Hepatocyte (in vitro differentiated cells): ENCODE measurements at places on chromosomes 4 and X. TPM values are rescaled to one million over a fixed set of nuclear protein-coding genes. Genes with fewer than 3 reads are reported as not detected.

DNA sequence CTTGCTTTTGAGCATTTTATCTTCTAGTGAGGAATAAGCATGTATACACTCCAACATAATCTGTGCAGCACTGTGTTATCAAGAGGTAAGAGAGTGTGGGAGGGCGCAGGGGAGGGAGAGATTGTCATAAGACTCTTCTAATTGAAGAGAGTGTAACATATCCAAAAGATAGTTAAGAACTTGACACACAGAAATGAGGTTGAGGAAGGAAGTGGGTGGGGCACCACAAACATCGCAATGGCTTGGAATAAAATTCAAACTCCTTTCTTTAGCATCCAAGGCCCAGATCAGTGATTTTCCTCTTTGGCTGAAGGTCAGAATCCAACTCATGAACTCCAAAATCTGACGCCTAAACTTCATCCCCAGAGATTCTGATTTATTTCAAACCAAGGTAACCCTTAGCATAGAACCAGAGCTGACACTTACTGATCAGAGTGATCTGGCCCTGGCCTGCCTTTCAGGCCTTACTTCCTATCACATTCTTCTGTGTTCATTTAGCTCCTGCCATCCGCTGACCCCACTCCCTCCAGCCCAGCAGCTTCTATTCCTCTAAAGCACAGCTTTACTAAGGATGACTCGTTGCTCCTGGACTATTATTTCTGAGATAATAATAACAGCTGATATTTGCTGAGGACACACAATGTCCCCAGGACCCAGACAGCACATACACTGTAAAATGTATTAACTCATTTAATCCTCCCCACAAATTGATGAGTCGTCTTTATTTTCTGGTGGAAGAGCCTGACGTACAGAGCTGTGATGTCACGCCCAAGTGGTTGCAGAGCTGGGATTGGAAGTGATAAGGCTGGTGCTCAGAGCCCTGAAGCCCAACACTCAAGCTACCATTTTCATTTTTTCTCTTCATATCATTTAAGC, 10.6 kb upstream of the CTSO start:
- DNase-seq: no peak

GRCh38 chrX:11893933-11894710, 136.1 kb downstream of the MSL3 start:
- DNase-seq: no peak

DNA sequence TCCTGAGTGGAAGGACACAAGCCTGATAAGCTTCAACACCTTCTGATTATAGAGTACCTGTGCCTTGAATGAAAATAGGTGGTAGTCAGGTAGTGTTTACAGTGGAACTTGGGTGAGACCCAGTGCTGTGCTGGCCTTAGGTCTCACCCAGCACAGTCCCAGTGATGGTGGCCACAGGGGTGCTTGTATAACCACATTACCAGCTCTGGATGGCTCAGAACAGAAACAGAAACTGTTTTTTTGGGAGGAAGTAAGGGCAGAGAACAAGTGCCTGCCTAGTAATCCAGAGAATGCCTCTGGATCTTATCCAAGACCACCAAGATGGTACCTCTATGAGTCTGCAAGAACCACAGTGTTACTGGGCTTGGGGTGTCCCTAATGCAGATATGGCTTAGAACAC, 171.5 kb upstream of the DIPK2B start:
- DNase-seq: no peak

GRCh38 chr4:30396772-30397475, 323.2 kb upstream of the PCDH7 start:
- DNase-seq: no peak

The REELD1 gene
- not detected in 2 replicates for total RNA-seq

DNA sequence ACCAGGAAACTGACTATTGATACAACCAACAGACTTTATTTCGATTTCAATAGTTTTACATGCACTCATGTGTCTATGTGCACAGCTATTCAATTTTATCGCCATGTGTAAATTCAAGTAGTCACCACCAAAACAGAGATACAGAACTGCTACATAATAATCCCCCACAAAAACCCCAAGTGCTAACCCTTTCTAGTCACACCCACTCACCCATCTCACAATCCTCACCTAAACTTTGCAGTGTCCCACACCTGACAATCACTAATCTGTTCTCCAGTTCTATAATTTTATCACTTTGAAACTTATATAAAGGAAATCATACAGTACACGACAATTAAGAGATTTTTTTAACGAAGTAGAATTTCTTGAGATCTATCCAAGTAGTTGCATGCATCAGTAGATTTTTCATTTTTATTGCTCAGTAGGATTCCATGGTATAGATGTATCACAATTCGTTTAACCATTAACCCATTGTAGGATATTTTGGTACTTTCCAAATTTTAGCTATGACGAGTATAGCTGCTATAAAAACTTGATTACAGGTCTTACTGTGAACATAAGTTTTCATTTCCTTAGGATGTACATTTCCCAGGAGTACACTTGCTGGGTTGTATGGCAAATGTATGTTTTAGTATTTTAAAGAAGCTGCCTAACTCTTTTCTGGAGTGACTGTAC, 85.9 kb downstream of the CASK start:
- DNase-seq: no peak

DNA sequence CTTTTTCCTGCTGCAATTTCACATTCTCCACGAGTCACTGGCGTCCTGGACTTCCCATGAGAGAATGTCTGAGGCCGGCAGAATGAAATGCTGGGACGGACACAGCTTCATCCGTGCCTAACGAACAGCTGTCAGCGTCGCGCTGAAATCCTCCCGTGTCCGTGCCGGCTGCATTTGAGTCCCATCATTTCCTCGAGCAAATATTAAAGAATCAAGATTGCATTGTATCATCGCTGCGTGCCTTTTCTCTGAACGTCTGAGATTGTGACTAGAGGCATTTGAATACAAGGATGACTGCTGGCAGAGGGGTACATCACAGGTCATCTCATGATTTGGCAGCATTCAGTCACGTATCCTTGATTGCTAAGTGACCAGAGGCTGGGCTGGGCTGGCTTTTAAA, 279.9 kb downstream of the ASMT start:
- DNase-seq: no peak

The DCAF12L1 gene
- 1.0 and 2.0 TPM in 2 replicates for total RNA-seq

DNA sequence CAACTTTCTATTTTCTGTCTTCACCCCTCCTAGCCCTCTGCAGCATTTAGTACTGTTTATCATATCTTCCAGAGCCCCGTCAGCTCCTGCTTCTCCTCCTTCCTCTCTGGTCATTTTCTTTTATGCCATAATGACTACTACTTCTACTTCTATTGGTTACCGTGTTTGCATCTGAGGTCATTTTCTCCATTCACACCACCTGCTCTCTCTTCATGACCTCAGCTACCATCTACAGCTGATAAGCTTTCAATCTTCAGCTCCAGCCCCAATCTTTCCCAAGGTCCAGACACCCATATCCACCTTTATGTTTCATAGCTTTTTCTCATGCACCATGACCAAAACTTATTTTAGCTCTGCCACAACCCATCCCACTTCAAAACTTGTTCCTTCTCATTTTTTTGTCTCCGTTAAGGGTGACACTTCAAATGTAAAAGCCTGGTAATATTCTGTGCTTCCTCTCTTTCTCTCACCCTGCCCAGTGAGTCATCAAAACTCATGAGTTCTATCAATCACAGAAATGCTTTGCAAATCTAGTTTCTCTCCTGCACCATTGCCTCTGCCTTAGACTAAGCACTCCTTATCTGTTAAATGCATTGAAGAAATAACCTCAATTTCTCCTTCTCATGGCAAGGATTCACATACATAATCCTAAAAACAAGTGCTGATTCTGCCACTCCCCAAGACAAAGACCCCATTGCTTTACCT, 71.3 kb upstream of the IQCM start:
- DNase-seq: no peak

DNA sequence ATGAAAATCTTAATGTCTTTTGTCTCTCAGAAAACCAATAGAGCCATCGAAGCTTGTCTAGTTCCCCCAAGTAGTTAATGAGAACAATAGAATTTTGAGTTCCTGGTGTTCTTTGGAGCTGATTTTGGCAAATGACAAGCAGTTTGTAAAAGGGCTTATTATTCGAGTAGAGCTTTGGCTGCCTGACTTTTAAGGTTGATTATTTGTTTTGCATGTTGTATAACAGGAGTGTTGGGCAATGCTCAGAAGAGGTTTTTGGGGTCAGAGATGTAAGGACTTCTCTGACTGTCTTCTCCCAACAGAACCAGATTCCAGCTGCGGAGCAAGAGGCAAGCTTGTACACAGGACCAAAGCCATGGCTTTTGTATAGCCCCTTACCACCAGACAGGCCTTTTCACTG, 30.0 kb downstream of the ZCCHC12 start:
- no peak for DNase-seq

The MAGEA2B gene
- total RNA-seq: not detected in 2 replicates

DNA sequence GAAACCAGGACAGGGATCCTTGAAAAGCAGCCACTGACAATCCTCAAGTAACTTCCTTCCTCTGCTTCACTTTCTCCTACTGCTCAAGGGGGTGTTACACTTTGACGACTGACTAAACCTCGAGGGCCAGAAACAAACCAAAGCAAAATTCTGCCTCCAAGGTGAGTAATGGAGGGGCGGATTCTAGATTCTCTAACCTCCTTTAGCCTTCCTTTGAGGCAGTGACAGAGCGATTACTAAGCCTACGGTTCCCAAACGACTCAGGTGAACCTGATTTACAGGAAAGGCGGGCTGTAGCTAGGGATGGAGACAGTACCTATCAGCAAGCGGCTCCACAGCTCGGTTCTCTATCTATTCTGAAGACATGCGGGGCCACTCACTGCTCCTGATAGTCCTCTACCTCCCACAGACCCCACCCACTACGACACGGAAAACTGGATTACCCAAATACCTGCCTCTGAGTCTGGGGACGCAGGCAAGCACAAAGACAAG, 487 bp downstream of the TBCK start:
- DNase-seq: peak; percentile 62

GRCh38 chr4:19158107-19158809, 1093.4 kb upstream of the SLIT2 start:
- DNase-seq: no peak

The PSAPL1 gene
- 4.3 and 5.8 TPM in 2 replicates for total RNA-seq

- DNase-seq: peak; percentile 12
Observed at GRCh38 chr4:71607780-71608677, 175.8 kb downstream of the GC start.

DNA sequence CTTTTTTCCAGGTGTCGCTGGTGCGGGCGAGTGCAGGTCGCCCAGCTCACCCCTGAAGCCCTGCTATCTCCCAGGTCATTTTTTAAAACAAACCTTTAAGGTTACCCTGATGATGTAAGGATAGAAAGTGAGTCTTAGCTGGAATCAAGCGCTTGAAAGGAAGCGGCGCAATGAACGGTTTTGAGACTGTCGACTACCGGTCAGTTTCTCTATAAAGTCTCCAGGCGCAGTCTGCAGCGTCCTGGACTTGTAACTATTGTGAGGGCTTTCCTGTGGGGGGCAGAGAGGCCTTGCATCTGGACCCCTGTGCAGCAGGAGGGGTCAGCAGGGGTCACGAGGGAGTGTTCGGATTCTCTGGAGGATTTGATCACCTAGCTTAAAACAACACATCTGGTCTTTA, 1.6 kb downstream of the KIT start:
- DNase-seq: peak; percentile 20

- DNase-seq: no peak
Observed at GRCh38 chrX:155065035-155065734, 5.8 kb downstream of the CMC4 start.

- no peak for DNase-seq
Observed at GRCh38 chr4:105495667-105496066, 21.8 kb upstream of the PPA2 start.

DNA sequence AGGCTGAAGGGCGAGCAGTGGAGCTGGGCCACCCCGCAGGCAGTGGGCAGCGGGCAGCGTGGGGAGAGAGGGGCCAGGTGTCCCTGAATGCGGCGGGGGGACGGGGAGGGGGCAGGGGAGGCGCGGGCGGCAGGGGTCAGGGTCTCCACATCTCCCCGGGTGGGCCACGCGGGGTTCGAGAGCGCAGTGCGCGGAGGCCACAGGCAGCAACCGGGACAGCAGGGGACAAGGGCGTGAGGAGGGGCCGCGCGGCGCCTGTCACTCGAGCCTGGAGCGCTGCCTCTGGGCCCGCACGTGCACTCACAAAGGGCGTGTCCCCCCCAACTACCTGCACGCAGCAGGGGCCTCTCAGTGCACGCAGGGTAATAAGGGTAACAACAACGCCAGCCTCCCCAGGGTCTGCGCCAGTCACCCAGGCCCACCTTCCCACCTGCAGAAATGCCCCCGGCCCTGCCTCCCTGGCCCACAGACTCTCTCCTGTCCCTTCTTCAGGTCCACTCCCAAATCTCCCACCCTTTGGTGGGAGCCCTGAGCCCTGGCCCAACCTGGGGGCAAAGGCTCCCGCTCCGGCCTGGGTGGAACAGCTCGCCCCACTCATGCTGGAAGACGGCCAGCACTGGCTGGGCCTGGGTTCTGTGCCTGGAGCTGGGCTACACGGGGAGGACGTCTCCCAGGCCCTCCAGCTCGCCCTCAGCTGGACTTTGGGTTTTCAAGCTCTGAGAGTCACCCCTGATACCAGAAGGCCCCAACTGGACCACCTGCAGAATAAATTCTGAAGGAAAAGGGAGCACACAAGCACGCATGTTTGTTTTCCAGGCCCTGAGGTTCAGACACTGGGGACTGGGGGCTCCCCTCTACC, 53.2 kb downstream of the ZFYVE28 start:
- no peak for DNase-seq

DNA sequence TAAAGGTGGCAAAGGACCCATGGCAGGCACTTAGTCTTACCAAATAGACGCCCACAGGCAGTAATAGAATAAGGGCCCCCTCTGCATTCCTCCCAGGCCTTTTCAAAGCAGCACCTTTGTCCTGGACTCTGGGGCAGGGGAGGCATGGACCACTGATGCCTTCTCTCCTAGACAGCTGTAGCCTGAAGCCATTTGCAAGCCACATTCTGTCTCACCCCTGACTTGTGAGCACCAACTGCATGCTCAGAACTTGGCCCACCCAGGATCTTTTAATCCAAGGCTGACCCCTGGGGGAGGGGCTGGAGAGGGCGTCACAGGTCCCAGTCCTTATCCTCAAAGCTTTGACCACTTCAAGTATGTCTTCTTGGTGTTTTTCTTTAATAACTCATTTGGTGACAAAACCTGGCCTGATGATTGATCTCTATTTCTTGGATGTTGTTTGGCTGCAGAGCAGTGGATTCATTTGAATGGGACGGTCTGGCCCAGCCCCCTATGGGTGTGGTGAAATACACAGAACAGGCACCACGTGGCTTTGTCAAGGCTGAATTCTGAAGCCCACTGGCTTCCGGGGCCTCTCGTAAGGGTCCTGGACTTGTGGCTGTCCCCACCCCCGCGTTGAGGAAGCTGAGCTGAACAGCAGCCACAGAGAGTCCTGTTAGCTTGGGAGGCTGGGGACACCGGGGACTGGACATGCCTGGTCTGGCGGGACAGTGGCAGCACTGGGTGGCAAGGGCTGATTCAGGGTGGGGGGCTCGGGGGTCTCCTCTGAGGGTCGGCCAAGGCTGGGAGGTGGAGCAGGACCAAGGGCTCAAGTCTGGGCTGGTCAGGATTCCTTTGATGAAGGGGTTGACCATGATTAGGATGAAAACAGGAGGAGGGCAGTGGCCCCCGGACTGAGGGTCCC, 36.6 kb downstream of the ADRA2C start:
- no peak for DNase-seq

GRCh38 chr4:68617003-68617698, 41.0 kb upstream of the UGT2B17 start:
- DNase-seq: no peak

The TTC29 gene
- 0.12 and 0.13 TPM in 2 replicates for total RNA-seq

The USP17L5 gene
- total RNA-seq: not detected in 2 replicates
